ENCODE measurements at places on chromosomes 3 and 15. TPM values are rescaled to one million over a fixed set of nuclear protein-coding genes. Genes with fewer than 3 reads are reported as not detected.

EPHB1 gene
- 3.1 TPM for total RNA-seq

RUBCN gene
- total RNA-seq = 24.5 TPM

ERICH6 gene
- total RNA-seq = 0.36 TPM

CTXN2 gene
- total RNA-seq = not detected

DNA sequence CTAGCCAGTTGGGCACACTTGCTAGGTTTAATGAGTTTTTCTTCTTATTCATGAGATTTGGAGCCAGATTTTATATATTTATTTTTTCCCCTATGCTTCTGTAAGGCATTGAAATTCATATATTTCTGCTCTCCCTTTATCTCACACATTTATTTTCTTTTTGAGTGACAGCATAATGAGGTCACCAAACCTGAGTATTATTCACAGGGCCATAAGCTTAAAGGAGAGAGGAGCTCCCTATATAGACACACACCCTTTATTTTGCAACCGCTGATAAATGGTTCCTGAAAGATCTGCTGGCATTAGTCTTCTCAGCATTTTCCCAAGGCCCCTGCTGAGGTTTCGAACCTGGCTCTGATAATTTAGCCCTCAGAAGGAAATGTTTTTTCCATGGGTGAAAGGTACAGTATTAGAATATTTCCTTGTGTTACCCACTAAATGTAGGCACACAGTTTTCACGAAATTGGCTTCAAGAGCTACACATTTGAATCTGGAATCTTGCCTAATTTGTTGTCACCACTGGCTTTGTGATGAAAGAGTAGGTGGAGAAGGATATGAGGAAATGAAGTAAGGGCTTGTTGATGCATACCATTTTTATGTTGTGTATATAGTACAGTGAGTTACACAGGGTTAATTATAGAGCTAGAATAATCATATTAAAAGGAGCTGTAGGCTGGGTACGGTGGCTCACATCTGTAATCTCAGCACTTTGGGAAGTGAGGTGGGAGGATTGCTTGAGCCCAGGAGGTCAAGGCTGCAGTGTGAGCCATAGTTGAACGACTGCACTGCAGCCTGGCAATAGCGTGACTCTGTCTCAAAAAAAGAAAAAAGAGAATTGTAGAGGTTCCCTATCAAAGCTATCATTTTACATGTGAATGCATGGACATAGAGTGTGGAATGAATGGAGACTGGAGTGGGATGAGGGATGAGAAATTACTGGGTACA lies 6.5 kb downstream of the KLHL18 start:
- no peak for DNase-seq

DNA sequence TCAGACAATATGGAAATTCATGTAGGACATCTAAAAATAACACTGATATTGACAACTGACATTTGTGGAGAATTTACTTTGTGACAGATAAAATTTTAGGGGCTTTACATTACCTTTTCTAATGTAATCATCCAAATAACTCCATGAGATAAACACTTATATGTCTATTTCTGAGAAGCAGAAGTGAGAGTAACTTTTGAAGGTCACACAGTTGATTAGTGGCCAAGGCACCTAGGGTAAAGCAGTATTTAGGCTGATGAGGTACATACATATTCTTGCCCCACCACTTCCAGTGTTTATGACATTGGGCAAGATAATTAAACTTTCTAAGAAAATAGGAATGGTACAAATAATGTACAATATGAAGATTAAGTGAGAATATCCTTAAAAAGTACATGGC lies 248.4 kb downstream of the CPNE4 start:
- DNase-seq = no peak

DNA sequence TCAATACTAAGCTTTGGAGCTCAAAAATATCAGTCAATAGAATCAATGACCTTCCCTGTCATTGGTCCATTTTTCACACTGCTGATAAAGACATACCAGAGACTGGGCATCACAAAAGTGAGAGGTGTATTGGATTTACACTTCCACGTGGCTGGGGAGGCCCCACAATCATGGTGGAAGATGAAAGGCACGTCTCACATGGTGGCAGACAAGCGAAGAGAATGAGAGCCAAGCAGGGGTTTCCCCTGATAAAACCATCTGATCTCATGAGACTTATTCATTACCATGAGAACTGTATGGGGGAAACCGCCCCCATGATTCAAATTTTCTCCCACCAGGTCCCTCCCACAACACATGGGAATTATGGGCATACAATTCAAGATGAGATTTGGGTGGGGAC lies 81.9 kb downstream of the ANXA2 start:
- no peak for DNase-seq

DNA sequence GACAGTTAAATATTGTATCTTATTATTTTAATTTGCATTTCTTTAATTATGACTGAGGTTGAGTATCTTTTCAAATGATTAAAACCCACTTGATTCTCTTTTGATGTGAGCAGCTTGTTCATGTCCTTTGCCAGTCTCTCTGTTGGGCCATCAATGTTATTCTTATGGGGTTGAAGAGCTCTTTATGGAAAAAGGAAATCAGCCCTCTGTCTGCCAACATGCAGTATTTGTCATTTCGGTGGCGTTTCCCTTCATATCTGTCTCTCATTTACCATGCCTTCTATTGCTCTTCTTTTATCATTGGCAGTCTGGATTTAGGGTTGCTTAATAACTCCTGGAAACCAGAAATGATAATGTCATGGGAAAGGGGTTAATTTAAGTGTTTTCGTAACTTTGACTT lies 340.7 kb upstream of the DNAJC19 start:
- DNase-seq = no peak

DNA sequence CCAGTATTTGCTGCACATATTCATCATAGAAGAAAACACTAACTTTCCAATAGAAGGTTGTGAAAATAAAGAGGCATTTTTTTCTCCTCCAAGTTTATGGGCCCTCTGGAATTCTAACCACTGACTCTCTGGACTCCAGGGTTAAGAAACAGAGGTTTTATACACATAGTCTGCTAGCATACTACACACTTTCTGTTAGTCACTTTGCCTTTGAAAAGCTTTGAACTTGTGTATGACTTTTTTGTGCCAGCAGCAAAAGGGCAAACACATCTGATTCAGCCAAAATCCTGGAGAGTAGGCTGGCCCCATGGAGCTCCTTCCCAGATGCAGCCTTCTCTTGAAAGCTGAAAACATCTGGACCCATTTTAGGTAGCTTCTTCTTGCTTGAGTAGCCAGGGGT lies 6.2 kb downstream of the ZIC4 start:
- DNase-seq = no peak

GRCh38 chr15:43281926-43282602 lies 15.3 kb upstream of the TGM5 start:
- DNase-seq = no peak

- no peak for DNase-seq
Measured at GRCh38 chr15:39287322-39288195, 293.3 kb upstream of the THBS1 start.

GRCh38 chr3:48565186-48565585 lies 1.6 kb upstream of the UCN2 start:
- DNase-seq = no peak
